ENCODE measurements at places on chromosomes 5 and 9.

- H3K4me1 ChIP-seq = no peaks in the 10 kb centered on the region
- no peak for DNase-seq
- H3K4me3 ChIP-seq = no peak overlapping the region
- no peak overlapping the region for H3K27ac ChIP-seq
- no peaks in the 10 kb centered on the region for H3K36me3 ChIP-seq
Measured at GRCh38 chr5:91787718-91788117, 404.6 kb upstream of the ARRDC3 start.

- no peaks in the 10 kb centered on the region for H3K4me1 ChIP-seq
- H3K36me3 ChIP-seq = no peaks in the 10 kb centered on the region
- no peak overlapping the region for H3K4me3 ChIP-seq
- DNase-seq = no peak
- H3K27me3 ChIP-seq = no peaks in the 10 kb centered on the region
- H3K27ac ChIP-seq = no peak overlapping the region
Measured at GRCh38 chr9:36407122-36407723, 7.2 kb upstream of the RNF38 start.

- H3K4me3 ChIP-seq = no peak overlapping the region
- no peak for DNase-seq
- no peak overlapping the region for H3K27ac ChIP-seq
Measured at GRCh38 chr5:55675119-55675518, 37.0 kb downstream of the SLC38A9 start.

DNA sequence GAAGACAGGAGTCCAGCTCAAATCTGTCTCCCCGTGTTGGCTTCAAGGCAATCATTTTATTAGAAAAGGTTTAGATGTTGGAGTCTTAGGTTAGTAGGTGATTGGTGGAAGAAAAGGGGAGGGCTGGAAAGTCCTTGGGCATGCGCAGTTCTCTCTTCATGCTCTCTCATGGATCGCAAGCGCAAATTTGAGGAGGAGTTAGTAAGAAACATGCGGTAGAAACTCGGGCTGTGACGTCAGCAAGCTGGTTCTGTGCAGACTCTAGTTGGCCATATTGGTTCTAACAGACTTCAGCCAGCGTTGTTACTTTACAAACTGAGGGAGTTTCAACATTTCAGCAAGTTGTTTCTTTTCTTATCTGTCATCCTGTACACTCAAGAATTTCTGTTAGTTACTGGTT is 392.2 kb downstream of the CDK5RAP2 start:
- no peaks in the 10 kb centered on the region for H3K27me3 ChIP-seq
- H3K36me3 ChIP-seq = no peaks in the 10 kb centered on the region
- H3K27ac ChIP-seq = no peak overlapping the region
- no peak for DNase-seq

DNA sequence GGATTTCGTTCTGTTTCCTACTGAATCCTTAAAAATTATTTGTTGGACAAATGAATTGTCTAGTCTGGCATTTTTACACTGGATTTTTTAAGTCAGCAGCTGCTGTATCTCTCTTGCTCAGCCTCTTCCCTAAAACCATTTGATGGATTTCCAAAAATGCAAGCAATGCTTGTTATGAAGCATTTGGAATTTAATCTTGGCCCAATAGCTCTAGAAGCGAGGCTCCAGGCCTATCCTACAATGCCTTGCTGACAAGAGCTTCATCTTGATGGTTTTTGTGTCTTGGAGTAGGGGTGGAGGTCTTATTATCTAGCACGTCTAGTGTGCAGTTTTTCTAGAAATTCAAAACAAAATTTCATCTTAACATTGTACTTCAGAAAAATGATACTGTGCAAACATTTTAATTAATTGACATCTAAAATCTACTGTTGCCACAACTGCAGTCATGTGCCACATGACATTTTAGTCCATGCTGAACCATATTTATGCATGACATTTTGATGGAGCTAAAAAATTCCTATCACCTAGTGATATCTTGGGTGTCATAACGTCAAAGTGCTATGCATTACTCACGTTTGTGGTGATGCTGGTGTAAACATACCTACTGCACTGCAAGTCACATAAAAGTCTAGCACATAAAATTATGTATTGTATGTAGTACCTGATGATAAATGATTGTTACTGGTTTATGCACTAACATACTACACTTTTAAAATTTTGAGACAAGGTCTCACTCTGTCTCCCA is 5.9 kb upstream of the RAD23B start:
- H3K27me3 ChIP-seq = no peaks in the 10 kb centered on the region
- H3K36me3 ChIP-seq = no peaks in the 10 kb centered on the region
- H3K4me3 ChIP-seq = no peak overlapping the region
- H3K4me1 ChIP-seq = no peaks in the 10 kb centered on the region
- DNase-seq = no peak

DNA sequence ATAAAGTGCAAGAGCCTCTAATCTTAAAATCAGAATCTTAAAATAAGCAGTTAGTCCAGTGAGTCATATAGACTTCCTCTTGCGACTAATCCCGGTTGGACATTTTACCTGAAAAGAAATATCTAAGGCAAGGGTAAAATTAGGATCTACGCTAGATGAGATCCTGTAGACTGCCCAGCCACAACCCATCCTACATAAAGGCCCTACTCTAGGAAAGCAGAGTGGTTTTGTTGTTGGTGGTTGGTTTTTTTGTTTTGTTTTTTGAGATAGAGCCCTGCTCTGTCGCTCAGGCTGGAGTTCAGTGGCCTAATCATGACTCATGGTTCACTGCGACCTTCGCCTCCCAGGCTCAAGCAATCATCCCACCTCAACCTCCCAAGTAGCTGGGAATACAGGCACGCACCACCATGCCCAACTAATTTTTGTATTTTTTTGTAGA is 6.9 kb downstream of the TSC1 start:
- peaks cover 5% of the 10 kb centered on the region for H3K36me3 ChIP-seq
- no peak for DNase-seq
- no peak overlapping the region for H3K27ac ChIP-seq
- H3K4me1 ChIP-seq = no peaks in the 10 kb centered on the region
- H3K4me3 ChIP-seq = no peak overlapping the region

- H3K4me3 ChIP-seq = no peak overlapping the region
- H3K27me3 ChIP-seq = no peaks in the 10 kb centered on the region
- H3K27ac ChIP-seq = peak overlapping the region; percentile 89
- no peak for DNase-seq
- peaks cover 4% of the 10 kb centered on the region for H3K4me1 ChIP-seq
Measured at GRCh38 chr9:124279531-124280175, 21.9 kb downstream of the NEK6 start.

GRCh38 chr5:14186059-14186830 is 43.1 kb downstream of the TRIO start:
- peak overlapping the region; percentile 95 for H3K27ac ChIP-seq
- DNase-seq = no peak
- no peaks in the 10 kb centered on the region for H3K36me3 ChIP-seq
- peaks cover 14% of the 10 kb centered on the region for H3K4me1 ChIP-seq

DNA sequence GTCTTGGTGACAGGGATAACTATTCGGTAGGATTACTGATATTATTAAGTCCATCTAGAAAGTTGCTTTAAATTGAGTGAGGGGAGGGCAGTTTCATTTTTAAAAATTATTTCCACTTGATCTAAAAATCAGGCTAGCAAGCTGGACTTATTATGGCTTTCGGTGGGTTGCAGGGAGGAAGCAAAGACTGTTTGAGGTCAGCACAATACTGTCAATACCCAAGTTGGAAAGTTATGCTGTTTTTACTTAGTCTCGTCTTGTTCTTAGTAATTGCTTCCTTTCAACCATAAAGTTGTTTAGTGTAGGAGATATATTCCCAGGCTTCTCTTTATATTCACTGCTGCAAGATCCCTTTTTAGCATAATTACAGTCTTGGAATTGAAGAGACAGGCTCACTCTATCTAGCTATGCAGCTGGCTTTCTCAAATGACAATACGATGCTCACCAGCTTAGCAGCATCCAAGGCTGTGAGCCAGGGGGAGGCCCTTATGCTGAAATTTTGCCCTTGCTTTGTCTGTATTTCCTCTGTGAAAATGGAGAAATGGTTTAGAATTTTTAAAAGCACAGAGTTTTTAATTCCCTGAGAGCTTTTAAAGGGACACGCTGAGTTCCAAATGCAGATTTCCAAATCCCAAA is 68.2 kb upstream of the APC start:
- no peak overlapping the region for H3K4me3 ChIP-seq
- H3K36me3 ChIP-seq = no peaks in the 10 kb centered on the region
- no peak for DNase-seq
- no peaks in the 10 kb centered on the region for H3K27me3 ChIP-seq
- no peaks in the 10 kb centered on the region for H3K4me1 ChIP-seq
- no peak overlapping the region for H3K27ac ChIP-seq

DNA sequence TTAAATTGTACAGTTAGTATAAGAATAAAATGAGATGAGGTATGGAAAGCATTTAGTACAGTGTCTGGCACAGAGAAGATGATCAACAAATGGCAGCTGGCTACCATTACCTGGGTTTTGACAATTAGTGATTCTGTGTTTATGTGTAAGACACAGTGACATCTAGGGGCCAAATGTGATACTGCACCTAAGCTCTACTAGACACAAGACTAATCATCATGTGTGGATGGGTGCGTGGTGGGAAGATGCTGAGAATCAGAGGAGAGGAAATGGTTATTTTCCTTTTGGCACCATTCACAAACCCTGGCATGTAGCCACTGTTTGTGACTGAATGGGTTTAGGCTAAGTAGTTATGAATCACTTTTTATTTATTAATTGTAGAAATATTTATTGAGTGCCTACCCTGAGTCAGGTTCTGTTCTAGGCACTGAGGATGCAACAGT is 109.8 kb upstream of the TBC1D2 start:
- no peaks in the 10 kb centered on the region for H3K4me1 ChIP-seq
- H3K27me3 ChIP-seq = no peaks in the 10 kb centered on the region
- H3K27ac ChIP-seq = no peak overlapping the region
- no peaks in the 10 kb centered on the region for H3K36me3 ChIP-seq
- no peak for DNase-seq
- no peak overlapping the region for H3K4me3 ChIP-seq

DNA sequence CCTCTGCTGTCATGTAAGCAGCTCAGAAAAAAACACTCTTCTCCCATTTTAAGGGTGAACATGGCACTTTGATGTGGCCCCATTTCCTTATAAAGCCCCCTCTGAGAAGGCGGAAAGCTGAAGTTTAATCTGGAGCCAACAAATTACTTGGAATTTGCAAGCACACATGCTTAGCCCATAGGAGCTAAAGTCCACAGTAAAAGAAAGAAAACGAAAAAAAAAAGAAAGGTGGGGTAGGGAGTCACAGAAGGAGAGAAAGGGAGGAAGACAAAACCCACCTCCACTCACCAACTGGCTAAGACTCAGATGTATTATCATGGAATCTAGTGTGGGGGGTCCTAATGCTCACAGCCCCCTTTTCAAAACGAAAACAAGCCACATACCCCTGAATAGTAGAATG is 30.4 kb downstream of the PRRX2 start:
- peaks cover 4% of the 10 kb centered on the region for H3K4me1 ChIP-seq
- H3K4me3 ChIP-seq = no peak overlapping the region
- no peak for DNase-seq
- peak overlapping the region; percentile 43 for H3K27ac ChIP-seq
- H3K27me3 ChIP-seq = no peaks in the 10 kb centered on the region
- H3K36me3 ChIP-seq = no peaks in the 10 kb centered on the region

GRCh38 chr5:33381243-33381642 is 59.5 kb upstream of the TARS1 start:
- no peaks in the 10 kb centered on the region for H3K27me3 ChIP-seq
- no peak overlapping the region for H3K27ac ChIP-seq
- H3K4me3 ChIP-seq = no peak overlapping the region
- no peak for DNase-seq

DNA sequence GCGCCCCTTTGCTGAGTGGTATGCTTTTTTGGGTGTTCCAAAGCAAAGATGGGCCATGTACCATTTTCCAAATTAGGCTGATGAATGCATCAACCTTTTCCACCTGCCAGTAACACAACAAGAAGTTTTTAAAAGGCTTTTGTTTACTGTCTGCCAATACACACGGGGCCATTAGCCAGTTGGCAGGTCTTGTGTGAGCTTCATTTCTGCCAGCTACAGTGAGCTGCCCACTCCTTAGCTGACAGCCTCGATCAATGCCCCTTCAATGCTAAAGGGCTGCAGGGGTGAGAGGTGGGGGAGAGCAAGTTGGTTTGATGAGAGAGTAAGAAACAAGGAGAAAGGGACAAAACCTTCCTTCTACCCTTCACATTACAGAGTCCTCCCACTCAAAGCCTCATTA is 128.7 kb downstream of the C5orf15 start:
- H3K36me3 ChIP-seq = no peaks in the 10 kb centered on the region
- H3K4me3 ChIP-seq = no peak overlapping the region
- H3K27ac ChIP-seq = no peak overlapping the region
- H3K4me1 ChIP-seq = no peaks in the 10 kb centered on the region

DNA sequence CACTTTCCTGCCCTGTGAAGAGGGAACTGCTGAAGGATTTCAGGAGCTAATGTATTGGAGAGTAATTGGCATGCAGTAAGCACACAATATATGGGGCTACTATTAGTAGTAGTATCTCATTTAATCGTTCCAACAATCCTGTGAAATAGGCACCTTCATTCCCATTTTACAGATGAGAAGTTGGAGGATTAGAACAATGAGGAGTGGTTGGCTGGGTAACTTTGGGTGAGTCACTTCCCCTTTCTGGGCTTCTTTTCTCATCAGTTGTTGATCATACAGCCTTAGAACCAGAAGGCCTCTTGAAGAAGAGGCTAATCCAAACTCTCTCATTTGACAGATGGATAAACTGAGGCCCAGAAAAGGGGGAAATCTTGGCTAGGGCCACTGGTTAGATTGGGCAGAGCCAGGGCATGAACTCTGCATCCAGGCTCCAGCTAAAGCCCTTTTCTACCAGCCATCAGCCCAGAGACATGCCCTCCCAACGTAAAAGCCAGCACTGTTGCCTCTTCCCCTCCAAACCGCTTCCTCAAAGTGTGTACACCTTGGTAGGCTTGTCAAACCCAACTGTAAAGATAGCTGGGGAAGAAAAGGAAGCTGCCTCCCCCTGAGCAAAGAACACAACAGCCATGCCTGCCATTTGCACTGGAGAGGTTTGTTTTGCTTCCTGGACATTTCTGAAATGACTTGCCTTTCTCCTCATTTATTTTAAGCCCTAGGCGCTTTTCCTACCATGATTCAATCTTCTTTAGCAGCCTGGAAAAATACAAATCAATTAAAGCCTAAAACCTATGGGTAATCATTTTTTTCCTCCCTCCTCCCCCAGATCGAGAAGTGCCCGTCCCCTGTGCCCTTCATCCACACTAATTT is 992 bp downstream of the SPACA9 start:
- H3K27me3 ChIP-seq = no peaks in the 10 kb centered on the region
- no peak overlapping the region for H3K4me3 ChIP-seq
- no peaks in the 10 kb centered on the region for H3K36me3 ChIP-seq
- no peak for DNase-seq

- H3K27me3 ChIP-seq = no peaks in the 10 kb centered on the region
- H3K27ac ChIP-seq = no peak overlapping the region
- H3K4me3 ChIP-seq = no peak overlapping the region
- DNase-seq = peak; percentile 63
Measured at GRCh38 chr5:157855404-157855994, 3.4 kb downstream of the CLINT1 start.

- no peak for DNase-seq
- H3K27me3 ChIP-seq = no peaks in the 10 kb centered on the region
- no peak overlapping the region for H3K27ac ChIP-seq
- H3K36me3 ChIP-seq = no peaks in the 10 kb centered on the region
- H3K4me3 ChIP-seq = no peak overlapping the region
Measured at GRCh38 chr5:147223948-147224791, 10.7 kb upstream of the STK32A start.

- H3K27ac ChIP-seq = no peak overlapping the region
- no peak for DNase-seq
- H3K4me1 ChIP-seq = peaks cover 6% of the 10 kb centered on the region
Measured at GRCh38 chr5:125045646-125046045, 299.2 kb upstream of the ZNF608 start.
